ENCODE measurements at places on chromosomes 4 and X. TPM values are rescaled to one million over a fixed set of nuclear protein-coding genes. Genes with fewer than 3 reads are reported as not detected.

GRCh38 chrX:2398064-2398656 lies 102.6 kb downstream of the DHRSX start:
- H3K27me3 ChIP-seq = no peaks in the 10 kb centered on the region
- H3K27ac ChIP-seq = no peak overlapping the region
- no peak overlapping the region for H3K4me3 ChIP-seq
- no peak for DNase-seq
- no peaks in the 10 kb centered on the region for H3K36me3 ChIP-seq

Gene PLS3
- 0.14 TPM for total RNA-seq

Gene SLC6A14
- not detected for total RNA-seq

- no peaks in the 10 kb centered on the region for H3K4me1 ChIP-seq
- DNase-seq = no peak
- H3K27me3 ChIP-seq = no peaks in the 10 kb centered on the region
- H3K4me3 ChIP-seq = no peak overlapping the region
- H3K27ac ChIP-seq = no peak overlapping the region
- H3K36me3 ChIP-seq = no peaks in the 10 kb centered on the region
Measured at GRCh38 chrX:70087857-70088630, 25.8 kb downstream of the OTUD6A start.

- H3K27ac ChIP-seq = no peak overlapping the region
- no peak overlapping the region for H3K4me3 ChIP-seq
- H3K27me3 ChIP-seq = no peaks in the 10 kb centered on the region
- H3K4me1 ChIP-seq = no peaks in the 10 kb centered on the region
- H3K36me3 ChIP-seq = peaks cover 6% of the 10 kb centered on the region
Measured at GRCh38 chr4:36173905-36174304, 70.4 kb downstream of the ARAP2 start.

Gene TEX11
- total RNA-seq = not detected

DNA sequence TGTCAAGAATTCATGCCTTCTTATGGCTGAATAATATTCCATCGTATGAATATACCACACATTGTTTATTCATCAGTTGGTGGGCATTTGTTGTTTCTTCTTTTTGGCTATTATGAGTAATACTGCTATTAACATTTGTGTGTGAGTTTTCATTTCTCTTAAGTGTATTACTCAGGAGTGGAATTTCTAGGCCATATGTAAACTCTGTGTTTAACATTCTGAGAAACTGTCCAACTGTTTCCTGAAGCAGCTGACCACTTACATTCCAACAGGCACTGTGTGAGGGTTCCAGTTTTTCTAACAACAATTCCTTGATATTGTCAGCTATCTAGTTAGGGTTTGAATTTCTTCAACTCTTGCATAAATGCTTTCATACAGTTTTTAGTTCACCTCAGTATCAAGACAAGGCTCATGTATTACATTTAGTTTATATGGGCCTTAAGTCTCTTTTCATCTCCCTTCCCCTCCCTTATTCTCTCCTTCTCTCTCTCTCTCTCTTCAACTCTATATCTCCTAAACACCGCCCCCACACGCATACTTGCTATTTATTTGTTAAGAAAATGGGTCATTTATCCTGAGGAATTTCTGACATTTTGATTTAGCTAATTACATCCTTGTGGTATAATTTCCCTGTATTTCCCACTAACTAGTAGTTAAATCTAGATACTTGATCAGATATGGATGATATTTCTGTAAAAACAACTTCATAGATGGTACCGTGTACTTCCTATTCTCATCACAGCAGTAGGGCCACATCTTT lies 77.4 kb downstream of the WDR19 start:
- no peak overlapping the region for H3K27ac ChIP-seq
- no peaks in the 10 kb centered on the region for H3K4me1 ChIP-seq
- H3K36me3 ChIP-seq = no peaks in the 10 kb centered on the region
- H3K27me3 ChIP-seq = no peaks in the 10 kb centered on the region
- no peak for DNase-seq
- H3K4me3 ChIP-seq = no peak overlapping the region

Gene CENPVL2
- not detected for total RNA-seq

Gene RRAGB
- 9.8 TPM for total RNA-seq

DNA sequence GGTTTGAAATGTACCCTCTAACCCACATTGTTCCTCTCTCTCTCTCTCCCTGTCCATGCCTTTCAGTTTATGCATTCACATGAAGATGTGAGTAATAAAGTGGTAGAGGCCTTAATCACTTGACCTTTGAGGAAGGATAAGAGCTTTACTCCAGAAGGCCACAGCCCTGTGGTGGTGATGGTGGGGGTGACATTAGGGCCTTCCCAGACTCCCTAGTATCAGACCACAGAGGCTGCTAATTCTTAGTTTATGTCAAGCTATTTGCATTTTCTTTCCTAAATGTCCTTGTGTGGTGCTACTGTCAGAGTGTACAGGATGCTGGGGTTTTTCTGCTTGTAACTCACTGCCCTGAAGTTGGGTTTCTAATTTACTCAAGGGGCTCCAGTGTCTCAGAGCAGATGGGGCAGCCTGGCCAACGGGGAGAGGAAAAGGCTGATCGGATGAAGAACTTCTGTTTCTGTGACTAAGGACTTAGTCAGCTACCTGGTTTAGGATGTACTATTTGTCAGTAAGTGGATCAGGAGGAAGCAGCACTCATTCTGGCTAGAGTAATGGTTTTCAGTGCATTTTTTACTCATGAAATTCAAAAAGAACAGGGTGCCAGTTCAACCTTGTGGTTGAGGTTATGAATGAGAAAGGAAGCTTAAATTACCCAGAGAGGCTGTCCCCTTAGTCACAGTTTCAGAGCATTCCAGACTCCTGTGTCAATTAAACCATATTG lies 509.6 kb upstream of the DIPK2B start:
- no peaks in the 10 kb centered on the region for H3K36me3 ChIP-seq
- H3K27ac ChIP-seq = no peak overlapping the region
- H3K4me3 ChIP-seq = no peak overlapping the region

DNA sequence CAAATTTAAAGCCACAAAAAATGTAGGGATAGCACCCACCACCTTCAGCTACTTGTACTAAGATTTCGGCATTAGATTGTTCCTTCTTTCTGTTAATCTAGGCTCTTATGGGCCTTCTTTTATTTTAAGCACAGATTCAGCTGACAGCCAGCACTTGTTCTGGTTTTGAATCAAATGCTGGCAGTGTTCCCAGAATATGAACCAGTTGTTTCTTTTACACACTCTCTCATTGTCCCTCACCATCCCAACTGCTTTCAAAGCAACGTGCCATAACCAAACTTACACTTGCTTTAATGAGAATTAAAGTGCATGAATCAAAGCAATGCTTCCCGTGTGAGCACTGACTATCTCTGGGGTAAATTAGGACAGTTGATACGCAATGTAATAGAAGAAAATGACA lies 744.5 kb upstream of the FAM241A start:
- H3K27ac ChIP-seq = no peak overlapping the region
- no peaks in the 10 kb centered on the region for H3K36me3 ChIP-seq
- no peak for DNase-seq
- H3K4me1 ChIP-seq = no peaks in the 10 kb centered on the region

- H3K4me3 ChIP-seq = no peak overlapping the region
- H3K27me3 ChIP-seq = no peaks in the 10 kb centered on the region
- no peaks in the 10 kb centered on the region for H3K4me1 ChIP-seq
- no peaks in the 10 kb centered on the region for H3K36me3 ChIP-seq
- H3K27ac ChIP-seq = no peak overlapping the region
Measured at GRCh38 chr4:87540146-87541058, 11.2 kb upstream of the SPARCL1 start.

DNA sequence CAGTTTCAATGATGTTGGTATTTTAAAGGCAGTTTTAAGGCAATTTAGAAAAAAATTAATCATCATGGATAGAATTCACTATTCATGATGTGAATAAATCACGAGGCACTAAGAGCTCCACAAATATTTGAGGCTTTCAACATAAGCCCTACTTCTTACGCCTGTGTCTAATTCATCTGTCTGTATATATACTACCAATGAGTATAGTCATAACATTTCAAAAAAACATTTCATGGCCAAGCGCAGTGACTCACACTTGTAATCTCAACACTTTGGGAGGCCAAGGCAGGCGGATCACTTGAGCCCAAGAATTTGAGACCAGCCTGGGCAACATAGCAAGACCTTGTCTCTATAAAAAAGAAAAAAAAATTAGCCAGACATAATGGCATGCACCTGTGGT lies 56.5 kb downstream of the FBXL5 start:
- no peak for DNase-seq
- H3K4me1 ChIP-seq = no peaks in the 10 kb centered on the region
- no peaks in the 10 kb centered on the region for H3K36me3 ChIP-seq
- H3K27ac ChIP-seq = no peak overlapping the region
- H3K4me3 ChIP-seq = no peak overlapping the region

Gene EFHC2
- total RNA-seq = 0.94 TPM

Gene KLF8
- 5.4 TPM for total RNA-seq
